SK-N-DZ (cell line): ENCODE measurements at places on chromosomes 6 and 20.

- DNase-seq = peak; percentile 40
Observed at GRCh38 chr6:41785689-41786450, 1.6 kb upstream of the TOMM6 start.

DNA sequence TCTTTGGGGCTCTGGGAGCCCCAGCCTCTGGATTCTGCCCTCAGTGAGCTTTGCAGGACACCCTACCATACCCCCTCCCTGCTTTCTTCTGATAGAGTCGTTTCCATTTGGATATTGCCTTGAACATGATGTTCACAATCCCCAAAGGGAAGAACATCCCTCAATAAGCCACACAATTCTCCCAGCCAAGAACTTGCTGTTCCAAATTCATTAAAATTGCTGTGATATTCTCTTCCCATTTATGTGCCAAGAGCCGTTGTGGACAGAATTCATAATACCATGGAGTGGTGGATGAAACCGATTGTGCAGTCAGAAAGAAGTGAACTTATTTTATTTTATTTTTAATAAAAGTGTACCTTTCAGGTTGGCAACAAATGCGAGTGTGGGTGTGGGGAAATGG, 95.8 kb downstream of the DHX35 start:
- no peak for DNase-seq

DNA sequence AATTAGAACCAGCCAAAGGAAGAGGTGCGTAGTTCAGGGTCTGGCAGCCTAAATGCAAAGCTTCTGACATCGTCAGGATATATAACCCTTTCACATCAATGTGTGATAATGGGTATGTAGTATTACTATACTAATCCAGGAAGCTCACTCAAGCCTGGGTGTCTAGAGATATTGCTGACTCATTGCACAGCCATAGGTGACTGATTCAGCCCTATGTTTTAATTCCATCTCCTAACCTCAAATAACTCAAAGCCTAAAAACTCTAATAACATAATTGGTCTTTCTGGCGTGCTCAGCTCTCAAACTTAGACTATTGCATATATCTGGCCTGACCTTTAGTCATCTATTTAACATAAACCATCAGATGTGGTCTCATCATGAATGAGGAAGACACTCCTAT, 658.4 kb downstream of the TBC1D32 start:
- no peak for DNase-seq

- no peak for DNase-seq
Observed at GRCh38 chr6:72861059-72861458, 239.2 kb downstream of the KCNQ5 start.

DNA sequence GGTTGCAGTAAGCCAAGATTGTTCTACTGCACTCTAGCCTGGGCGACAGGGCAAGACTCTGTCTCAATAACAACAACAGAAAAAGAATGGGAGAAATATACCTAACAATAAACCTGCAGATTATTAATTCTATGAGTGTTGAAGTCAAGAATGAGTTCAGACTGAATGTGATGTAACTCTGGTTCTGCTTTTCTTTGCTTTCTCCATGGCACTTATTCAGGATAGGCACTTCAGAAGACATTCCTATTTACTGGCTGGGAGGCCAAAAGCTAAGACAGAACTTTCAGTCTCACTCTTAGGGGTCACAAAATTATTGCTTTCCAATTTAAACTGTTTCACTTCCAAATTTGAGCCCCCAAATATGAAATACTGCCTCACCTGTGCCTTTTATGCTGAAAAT, 15.7 kb upstream of the PRIM2 start:
- DNase-seq = no peak

- DNase-seq = no peak
Observed at GRCh38 chr6:157123234-157123633, 200.1 kb downstream of the TMEM242 start.

GRCh38 chr6:17886891-17887290, 100.5 kb downstream of the KIF13A start:
- no peak for DNase-seq

DNA sequence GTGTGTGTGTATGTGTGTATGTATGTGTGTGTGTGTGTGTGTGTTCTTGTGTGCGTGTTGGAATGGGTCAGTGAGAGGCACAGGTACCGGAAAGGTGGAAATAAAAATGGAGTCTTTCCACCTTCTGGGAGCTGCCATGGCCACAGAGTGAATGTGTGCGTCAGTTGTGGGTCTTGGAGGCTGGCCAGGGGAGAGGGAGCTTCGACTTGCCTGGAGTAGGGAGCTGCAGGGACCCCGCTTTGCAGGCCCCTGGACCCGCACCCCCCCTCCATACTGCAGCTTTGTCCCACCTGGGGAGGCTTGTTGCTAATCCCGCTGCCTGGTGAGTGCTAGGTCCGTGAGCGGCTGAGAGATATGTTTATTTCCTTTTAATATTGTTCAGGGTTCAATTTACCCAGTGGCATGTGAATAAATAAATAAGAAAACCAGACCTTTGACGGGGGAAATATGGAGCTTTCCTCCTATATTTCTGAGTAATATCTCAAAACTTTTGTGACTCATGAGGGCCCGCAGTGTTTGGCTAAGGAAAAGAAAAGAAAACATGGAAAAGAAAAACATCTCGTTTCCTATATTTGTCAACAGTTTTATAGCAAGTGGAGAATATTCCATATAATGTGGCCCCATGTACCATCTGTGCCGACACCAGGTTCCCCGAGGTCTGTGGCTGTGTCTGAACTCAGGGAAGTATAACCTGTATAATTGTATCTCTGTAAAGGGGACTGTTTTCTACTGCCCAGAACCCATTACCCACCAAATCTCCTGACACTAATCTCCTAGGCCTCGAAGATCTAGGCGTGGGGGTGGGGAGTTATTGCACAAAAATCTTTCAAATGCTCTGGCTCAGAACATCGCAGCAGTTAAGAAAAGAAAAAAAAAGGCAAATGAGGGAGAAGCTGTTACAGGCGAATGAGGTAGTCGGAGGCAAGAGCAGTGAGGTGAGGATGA, 24.6 kb upstream of the CCDC167 start:
- DNase-seq = no peak

GRCh38 chr20:258963-259362, 1.4 kb downstream of the DEFB132 start:
- peak; percentile 35 for DNase-seq

DNA sequence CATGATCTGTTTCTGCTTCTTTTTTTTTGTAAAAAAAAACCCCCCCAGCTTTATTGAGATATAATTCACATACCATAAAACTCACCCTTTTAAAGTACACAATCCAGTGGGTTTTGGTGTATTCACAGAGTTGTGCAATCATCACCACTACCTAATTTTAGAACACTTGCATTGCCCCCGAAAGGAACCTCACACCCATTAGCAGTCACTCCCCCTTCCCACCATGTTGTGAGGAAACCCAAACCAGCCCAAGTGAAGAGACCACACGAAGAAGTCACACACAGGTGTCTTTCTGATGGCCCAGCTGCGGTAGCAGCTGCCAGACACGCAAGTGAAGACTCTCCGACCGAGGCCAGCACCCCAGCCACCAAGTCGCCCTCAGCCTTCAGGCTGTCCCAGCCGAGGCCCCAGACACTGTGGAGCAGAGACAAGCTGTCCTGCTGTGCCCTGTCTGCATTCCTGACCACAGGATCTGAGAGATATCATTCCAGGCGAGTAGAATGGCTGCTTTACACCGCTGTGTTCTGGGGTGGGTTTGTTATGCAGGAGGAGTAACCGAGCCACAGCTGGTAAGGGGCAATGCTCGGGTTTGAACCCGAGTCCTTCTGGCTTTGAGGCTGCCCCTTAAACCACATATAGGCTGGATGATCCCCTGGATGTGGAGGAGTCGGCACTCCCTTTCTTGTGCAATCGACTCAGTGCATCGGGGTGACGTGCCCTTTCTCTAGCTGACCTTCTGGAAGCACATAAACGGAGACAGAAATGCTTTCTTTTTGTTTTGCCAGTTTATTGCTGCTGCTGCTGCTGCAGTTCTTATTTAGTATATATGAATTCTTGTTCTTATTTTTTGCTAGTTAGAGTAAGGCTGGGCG, 59.1 kb upstream of the PTPN1 start:
- no peak for DNase-seq

DNA sequence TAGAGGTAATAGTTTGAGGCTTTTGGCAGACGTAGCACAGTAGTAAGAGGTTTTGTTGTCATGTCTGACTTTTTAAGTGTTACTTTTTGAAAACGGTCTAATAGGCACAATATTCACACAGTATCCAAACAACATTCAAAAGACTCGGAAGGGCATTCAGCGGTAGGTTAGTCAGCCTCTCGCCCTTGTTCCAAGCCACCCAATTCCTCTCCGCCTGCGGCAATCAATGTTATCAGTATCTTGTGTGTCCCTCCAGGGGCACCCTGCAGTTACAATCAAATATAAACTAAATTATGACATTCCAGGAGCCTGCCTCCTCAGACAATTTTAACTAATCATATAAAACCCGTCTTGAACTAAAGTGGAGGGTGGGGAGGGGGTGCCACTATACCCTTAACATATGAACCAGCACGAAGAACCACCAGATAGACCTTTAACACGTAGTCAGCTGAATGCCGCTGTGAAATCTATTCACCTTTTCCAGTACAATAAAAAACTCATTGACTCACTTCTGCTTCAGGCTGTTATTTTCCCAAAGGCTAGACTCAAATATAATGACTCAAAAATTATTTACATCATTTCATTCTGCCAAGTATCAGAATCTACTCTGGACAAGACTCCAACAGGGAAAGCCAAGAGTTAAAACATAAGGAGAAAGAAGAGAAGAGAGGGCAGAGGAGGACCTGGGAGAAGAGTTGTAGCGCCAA, 1.6 kb downstream of the TENT5A start:
- peak; percentile 14 for DNase-seq

- DNase-seq = no peak
Observed at GRCh38 chr6:152298055-152298647, 339.0 kb downstream of the SYNE1 start.

DNA sequence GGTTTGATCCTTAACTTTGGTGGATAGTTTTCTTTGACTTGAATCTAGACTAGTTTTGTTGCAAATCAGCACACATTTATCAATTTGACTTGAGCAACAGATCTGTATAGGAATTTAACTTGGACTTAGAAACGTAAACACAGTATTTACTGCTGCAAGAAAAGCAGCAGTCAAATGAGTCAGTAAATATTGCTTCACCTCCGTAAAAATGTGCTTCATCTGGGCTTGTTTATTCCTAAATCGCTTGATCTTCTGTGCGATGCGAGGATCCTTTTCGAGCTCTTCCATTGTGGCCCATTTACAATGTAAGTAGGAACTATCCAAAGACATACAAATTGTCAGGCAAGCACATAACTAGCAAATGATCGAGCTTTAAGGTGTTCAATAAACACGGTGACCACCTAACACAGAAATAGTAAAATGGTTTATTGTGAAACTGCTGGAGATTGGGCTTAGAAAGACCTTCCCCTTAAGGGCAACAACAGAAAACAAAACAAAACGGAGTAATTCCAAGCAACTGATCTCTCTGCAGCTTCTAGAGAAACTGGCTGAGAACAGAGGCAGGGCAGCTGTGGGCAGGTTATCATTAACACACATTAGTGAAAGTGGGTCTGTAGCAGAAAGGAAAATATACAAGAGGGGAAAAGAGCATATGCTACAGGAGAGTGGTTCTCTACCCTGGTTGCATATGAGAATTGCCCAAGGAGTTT, 120.8 kb downstream of the CHD6 start:
- DNase-seq = no peak

DNA sequence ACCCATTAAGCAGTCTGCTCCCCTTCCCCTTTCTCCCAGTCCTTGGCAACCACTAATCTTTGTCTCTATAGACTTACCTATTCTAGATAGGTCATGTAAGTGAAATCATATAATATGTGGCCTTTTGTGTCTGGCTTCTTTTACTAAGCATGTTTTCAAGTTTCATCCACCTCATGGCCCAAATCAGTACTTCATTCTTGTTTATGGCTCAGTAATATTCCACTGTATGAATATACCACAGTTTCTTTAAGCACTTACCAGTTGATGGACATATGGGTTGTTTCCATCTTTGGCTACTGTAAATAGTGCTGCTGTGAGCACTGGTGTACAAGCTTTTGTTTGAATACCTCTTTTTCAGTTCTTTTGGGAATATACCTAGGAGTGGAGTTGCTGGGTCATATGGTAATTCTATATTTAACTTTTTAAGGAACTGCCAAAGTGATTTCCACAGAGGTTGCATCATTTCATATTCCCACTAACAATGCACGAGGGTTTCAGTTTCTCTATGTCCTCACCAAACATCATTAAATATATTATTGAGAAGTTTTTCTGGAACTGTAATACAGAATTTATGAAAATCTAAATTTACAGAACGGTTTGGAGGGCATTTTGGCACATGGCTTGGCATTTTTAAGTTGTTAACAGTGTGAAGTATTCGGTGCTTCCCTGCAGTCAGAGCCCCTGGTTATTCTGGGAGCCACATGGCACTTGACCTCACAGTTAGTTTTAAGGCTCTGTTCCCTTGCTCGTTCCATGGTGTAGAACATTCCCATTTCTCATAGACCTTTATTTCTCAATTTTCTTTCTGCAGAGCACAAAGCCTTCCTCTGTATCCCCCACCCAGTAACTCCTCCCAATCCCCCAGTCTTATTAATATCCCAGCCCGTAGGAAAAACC, 27.0 kb upstream of the DTNBP1 start:
- no peak for DNase-seq

DNA sequence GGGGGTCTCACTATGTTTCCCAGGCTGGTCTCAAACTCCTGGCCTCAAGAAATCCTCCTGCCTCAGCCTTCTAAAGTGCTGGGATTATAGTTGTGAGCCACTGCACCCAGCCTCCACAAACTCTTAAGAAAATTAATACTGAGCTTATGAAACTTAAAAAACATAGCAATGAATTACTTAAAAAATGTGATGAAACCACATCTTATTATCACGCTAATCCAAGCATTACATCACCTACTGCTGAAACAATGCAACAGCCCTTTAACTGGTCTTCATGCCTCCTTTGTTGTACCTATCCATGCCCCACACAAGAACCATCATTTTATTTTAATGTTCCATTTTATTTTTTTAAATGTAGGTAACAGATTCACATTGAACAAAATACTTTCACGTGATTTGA, 24.9 kb downstream of the SESN1 start:
- no peak for DNase-seq

DNA sequence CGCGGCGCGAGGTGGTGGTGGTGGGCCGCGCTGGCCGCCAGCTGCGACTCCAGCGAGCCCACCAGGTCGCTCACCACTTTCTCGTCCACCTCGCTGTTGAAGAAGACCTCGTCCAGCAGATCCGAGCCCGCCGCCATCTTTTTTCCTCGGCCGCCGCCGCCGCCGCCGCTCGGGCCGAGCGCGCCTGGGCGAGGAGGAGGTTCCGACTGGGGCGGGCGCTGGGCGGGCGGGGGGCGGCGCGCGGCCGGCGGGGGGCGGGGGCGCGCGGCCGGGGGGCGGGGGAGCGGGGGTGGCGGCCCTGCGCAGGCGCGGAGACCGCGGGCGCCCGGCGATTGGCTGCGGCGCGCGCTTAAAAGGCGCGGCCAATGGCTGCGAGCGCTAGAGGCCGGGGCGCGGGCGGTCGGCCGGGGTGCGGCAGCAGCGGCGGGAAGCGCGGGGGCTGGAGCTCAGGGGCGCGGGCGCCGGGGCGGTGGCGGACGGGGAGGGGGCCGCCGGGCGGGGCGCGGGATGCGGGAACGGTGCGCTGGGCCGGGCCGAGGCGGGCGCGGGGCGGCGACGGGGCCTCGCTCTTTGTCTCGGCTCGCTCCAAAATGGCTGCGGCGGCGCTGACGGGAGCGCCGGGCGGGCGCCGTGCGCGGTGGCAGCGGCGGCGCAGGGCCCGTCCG, at the start of gene TAF4:
Gene TAF4 (minus strand): TSS at position 208 of the 665 bp plus-strand sequence. CDS start 71 bp downstream, at position 137.
- DNase-seq = peak; percentile 74

GRCh38 chr6:144294016-144294415, 8.9 kb downstream of the UTRN start:
- DNase-seq = no peak
